Activated T-cell treated with anti-CD3 and anti-CD28 coated beads, Interleukin-2, amount 50 U/mL, for 1 hour (primary cell): ENCODE measurements at places on chromosomes 7 and 10.
A peak's percentile ranks its signal among the peaks of the same experiment; 100 is the strongest.

- no peak for DNase-seq
Measured at GRCh38 chr10:33086100-33086499, 128.1 kb upstream of the ITGB1 start.

DNA sequence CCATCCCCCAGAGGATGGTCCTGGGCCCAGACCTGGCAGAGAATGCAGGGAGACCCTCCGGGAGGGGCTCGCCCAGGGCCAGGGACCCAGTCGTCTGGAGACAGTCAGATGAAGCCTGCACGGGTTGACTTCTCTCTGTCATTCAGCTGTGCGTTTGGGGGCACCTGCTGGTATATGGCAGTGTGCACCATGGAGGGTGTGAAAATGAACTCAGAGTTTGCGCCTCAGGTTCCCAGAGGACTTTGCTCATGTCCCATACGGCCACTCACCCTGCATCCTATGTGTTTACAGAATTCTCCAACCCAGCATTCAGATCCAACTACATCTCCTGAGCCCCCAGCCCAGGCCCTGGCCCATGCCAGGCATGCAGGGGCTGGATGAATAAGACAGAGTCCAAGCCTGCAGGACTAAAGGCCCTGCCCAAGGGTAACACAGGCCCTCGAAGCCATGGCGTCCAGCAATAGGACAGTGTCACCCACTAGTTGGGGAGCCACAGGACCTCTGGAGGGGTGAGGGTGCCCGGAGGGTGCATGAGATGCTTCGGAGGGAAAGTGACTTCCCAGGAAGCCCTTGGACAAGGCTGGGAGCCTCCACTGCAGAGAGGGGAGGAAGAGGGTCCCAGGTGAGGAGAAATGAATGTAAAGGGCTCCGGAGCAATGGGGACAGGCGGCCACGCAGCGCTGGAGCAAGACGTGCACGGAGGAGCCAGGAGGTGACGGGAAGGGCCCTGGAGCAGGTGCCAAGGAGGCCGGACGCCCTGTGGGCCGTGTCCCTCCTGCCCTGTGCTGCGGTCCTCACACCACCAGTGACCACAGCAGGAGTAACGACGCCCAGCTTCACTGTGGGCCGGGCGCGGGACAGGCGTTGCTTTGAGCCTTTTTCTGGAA, 36.3 kb downstream of the CALML3 start:
- no peak for DNase-seq

GRCh38 chr10:35212856-35213255, 86.2 kb downstream of the CREM start:
- DNase-seq, result no peak

- peak; percentile 8 for DNase-seq
Measured at GRCh38 chr7:150339409-150339809, 2.0 kb downstream of the RARRES2 start.

- no peak for DNase-seq
Measured at GRCh38 chr7:111753968-111754367, 191.7 kb upstream of the IMMP2L start.

GRCh38 chr10:130369645-130370381, 233.6 kb downstream of the GLRX3 start:
- no peak for DNase-seq
